ENCODE measurements at places on chromosomes 12 and 14.

DNA sequence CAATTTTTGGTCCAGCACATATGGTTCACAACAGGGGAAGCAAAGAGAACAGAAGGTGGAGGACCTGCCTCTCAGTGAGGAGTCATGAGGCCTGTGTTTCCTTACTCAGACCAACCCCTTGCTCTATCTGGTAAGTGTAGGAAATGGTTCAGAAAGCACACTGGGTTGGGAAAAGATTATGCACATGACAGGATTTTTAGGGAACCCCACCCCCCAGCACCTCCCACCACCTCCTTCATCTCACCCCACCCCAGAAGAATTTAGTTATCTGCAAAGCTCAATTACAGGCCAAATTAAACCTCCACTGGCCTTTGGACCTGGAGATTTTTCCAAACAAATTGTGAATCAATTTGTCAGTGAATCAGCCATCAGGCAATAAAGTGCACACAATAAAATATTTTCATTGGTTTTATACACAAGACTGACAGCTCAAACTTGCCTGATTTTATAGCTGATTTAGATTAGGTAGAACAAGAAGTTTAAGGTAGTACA lies 132.8 kb downstream of the DACT1 start:
- no peak for DNase-seq

GRCh38 chr12:75864161-75864560 lies 167.4 kb downstream of the PHLDA1 start:
- no peak for DNase-seq

DNA sequence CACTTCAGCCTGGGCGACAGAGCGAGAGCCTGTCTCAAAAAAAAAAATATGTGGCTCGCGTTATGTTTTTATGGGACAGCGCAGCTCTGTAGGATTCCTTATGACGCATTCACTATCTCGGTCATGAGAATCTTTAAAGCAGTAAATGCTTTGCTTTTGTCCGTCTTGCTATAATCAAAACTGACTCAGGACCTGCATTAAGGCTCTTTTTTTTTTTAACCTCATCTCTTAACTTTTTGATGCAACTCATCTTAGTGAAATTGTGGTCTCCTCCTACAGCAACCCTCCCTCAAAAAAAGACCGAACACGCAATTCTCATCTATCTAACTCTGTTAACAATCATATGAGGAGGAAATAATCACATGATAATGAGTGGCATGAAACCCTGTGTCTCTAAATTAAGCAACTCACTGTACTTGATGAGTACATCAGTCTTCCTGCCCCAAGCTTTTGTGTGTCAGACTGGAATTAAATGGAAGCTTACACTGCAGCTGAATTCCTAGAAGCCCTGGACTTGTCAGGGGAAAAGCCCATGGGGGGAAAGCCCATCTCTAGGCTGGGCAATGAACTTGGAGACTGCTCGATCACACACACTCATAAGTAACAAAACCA lies 4.3 kb downstream of the P2RX4 start:
- no peak for DNase-seq

DNA sequence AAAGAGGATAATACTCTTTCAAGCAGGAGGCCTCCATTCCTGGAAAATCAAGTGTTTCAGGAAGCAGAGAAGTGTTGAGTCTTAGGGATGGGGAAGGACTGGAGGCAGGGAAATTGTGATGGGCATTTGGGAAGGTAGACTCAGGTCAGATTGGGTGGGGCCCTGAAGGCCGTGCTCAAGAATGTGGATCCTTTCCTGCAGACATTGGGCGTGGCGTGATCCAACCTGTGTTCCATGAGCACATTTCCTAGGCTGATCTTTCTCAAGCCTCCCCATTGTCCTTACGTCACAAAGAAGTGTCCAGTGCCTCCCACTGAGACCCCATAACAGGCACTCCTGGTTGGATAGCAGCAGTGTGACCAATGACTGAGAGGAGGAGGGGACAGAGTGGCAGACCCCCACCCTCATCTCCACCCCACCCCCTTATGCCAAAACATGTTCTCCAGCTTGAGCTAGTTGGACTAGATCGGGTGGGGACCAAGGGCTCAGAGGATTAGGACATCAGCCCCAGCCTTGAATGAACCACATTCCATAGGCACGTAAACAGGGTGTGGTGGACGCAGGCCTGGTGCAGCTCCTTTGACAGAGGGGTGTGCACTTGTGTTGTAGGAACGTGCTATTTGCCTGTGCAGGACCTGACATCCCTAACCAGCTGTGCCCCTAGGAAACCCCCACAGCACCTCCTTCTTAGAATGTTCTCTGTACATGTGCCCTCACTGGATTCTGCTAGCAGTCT lies 76.8 kb downstream of the TTC9 start:
- no peak for DNase-seq

DNA sequence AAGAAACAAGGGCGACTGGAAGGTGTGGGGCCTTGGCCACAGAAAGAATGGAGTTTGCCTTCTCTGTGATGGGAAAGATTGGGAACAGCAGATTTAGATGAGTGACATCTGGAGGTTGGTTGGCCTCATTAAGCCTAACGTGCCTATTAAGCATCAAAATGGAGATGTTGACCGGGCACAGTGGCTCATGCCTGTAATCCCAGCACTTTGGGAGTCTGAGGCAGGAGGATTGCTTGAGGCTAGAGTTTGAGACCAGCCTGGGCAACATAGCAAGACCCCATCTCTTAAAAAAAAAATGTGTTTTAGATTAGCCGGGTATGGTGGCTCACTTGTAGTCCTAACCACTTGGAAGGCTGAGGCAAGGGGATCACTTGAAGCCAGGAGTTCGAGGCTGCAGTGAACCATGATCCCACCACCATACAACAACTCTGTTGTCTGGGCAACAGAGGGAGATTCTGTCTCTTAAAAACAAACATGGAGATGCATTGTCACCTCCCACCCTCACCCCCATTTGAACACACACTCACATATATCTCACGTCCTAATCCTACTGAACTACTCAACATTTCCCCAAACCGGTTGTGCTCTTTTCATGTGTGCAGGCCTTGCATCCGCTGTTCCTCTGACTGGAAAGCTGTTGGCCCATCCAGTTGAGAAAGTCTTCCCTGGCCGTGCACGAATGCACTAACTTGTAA lies 172.1 kb downstream of the ETV6 start:
- DNase-seq: no peak

Measured in vagina (tissue), 2 donors.